ENCODE measurements at places on chromosomes 5 and 9.

GRCh38 chr9:215631-216155 is 1.0 kb downstream of the DOCK8 start:
- DNase-seq = no peak

GRCh38 chr9:109342878-109343277 is 22.0 kb upstream of the EPB41L4B start:
- no peak for DNase-seq

DNA sequence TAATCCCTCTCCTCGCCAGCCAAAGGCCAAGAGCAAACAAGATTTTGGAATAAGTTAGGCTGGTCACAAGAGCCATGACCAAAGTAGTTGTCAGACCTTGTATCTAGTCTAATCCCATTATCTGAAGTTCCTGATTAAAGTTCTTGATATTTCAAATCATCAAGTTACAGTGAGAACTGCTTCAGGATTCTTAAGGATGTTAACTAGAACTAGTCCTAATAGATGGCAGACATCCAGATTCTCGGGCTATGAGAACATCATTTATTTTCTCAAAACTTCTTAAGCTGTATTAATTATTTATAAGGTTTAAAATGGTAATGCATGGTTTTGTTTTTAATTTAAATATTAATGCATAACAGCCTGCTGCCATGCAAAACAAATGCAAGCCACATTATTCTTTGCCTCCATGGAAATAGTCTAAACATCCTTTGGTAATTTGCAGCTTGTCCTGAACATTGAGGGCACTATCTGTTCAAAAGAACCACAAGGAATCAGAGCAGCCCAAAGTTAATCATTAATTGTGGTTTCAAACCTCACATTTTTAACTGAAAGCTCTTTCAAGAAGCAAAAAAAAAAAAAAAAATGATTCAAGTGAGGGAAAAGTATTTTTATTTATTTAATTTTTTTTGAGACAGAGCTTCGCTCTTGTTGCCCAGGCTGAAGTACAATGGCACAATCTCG is 95.1 kb downstream of the TTC39B start:
- DNase-seq = no peak

DNA sequence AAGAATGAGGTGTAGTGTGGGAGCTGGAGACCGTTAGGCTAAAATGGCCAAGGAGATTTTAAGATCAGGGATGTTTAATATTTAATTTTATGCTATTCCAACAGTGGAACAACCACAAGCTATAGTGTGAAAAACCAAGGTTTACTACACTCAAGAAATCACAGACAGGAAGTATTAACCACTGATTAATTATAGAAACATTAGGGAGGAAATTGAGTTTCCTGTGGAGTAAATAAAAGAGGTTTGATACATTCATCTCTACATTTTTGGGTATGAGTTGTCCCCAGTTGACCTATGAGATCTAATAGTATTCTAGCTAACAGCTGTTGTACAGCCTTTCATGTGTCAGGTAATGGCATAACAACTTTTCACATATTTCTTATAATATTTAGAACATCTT is 103.7 kb upstream of the MPDZ start:
- DNase-seq = no peak

- DNase-seq = no peak
Measured at GRCh38 chr5:9888501-9888901, 258.4 kb upstream of the TAS2R1 start.

DNA sequence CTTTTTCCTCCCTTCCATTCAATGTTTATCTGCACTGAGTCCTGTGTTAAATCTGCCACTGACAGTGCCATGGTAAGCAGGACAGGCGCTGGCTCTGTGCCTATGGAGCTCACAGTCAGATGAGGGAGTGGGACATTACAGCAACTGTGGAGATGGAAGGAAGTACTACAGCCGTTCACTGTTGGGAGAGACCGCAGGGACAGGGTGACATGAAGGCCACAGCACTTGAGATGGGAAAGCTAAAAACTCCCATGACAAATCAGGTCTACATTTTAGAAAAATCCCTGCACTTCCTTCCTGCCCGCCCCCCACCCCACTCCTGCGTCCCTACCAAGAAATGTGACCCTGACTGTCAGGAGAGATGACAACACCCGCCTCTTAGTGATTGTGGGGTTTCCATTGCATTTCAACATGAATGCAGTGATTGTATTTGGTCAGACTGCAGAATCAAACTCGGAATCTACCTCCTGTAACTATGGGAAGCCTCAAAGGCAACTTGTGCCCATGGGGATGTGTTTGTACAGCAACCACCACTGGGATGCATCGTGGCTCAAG is 56.4 kb downstream of the GTF3C4 start:
- DNase-seq = no peak

DNA sequence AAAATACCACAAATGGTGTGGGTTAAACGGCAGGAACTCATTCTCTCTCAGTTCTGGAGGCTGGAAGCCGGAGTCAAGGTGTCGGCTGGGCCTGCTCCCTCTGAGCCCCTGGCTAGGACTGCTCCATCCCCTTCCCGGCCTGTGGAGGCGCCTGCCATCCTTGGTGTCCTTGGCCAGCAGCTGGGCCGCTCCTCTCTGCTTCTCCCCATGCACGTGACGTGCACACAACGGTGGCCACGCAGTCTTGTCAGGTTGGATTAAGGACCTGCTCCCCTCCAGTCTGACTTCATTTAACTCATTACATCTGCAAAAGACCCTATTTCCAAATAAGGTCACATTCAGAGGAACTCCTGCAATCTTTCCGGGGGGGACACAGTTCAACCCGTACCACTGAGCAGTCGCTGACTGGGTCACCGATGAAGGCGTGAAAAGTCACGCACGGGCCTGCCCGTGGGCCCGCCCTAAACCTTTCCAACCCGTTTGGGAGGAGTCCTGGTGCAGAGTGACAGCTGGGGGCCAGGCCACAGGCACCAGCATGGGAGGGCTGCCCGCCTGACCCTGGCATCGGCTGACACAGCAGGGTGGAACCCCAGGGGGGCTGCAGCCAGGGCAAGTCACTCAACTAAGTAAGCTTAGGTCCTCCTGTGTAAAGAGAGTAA is 135.2 kb downstream of the COL23A1 start:
- no peak for DNase-seq

Measured in NCI-H345 (cell line).